ENCODE measurements at places on chromosomes 13 and 19.

- DNase-seq, result no peak
Observed at GRCh38 chr13:109816112-109816807, 29.9 kb upstream of the IRS2 start.

- no peak for DNase-seq
Observed at GRCh38 chr13:78659732-78660494, 958 bp upstream of the OBI1 start.

GRCh38 chr13:91245288-91245687 lies 102.2 kb upstream of the MIR17HG start:
- no peak for DNase-seq

DNA sequence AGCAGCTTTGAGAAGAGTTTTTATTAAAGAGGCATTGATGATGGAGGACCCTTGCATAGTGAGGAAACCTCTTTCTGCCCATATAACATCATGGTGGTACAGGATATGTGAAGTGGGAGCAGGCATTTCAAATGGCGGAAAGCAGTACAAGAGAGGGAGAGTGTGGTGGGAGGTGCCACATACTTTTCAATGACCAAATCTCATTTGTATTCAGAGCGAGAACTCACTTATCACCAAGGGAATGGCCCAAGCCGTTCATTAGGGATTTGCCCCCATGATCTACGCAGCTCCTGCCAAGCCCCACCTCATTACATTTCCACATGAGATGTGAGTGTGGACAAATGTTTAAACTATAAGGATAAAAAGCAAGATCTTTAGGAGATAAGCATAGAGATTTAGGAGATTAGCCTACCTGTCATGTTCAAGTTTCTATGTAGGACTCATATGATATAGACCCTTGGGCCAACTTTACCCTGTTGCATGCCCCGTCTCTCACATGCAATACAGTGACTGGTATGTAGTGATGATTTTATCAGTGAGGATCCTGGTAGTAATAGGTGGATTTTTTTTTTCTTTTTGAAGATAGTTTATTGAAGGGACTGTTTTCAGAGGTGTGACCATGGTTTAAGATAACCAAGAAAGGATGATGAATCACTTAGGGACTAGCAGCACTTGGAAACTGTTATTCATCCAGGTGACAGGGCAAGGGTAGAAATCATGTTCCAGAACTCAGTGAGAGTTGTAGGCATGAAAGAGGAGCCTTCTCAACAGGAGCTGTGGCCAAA lies 38.3 kb downstream of the DNAJC15 start:
- DNase-seq, result no peak

- DNase-seq, result no peak
Observed at GRCh38 chr19:53389978-53390377, 5.0 kb upstream of the ZNF765 start.

DNA sequence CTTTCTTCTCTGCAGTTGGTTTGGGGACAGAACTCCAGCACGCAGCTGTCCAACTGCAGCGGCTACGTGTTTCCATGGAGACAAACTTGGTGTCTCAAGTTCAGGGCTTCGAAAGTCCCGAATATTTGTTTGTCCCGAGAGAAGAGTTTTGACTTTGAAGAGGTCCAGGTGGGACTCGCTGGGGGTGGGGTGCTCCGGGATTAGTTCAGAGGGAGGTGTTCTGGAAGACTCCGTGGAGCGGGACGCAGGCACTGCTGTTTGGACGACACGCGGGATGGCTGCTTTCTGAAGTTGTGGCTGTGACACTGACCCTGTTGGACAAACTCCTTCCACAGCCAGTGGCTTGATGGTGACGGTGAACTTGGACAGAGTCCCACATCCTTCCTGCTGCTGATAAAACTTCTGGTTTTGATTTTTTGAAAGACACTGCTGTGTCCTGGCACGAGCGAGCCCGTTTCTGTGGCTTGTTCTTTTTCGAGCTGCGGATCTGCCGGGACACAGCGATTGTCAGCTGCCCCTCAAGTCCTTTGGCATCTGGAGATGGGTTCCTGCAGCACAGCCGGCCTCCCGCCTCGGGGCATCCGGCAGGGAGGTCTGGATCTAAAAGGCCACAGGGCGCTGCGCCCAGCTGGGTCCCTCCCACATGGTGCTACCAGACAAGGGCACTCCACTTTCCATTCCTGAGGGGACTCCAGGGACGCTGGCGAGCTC lies 15.9 kb upstream of the RANBP3 start:
- no peak for DNase-seq

- DNase-seq, result no peak
Observed at GRCh38 chr13:22726726-22727125, 454.1 kb upstream of the SGCG start.

DNA sequence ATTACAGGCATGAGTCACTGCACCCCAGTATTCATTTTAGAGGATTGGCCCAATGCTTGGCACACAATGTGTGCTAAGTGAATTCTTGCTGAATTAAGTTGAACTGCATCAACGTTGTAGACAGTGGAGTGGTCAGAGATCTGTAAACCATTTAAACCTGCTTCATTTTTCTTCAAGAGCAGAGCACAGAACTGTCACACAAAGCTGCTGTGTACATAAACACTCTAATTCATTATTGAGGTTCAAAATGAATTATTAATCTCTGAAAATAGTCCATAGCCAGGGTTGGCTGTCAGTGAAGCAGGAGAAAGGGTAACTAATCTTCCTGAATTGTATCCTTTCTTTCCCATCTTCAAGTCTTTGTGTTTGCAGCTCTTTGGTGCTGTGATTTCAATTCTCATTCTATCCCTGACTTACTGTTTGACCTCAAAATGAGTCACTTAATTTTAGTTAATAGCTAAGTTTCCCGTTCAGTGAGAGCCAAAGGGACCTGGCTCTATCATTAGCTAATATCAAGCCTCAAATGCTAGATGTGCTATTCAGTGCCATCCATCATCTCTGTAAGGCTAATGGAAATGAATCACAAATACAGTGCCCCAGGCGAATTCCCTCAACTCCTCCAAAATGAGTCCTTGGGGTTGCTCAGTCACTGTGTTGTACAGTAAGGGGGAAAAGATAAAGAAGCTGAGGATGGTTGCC lies 77.0 kb upstream of the TSC22D1 start:
- no peak for DNase-seq

DNA sequence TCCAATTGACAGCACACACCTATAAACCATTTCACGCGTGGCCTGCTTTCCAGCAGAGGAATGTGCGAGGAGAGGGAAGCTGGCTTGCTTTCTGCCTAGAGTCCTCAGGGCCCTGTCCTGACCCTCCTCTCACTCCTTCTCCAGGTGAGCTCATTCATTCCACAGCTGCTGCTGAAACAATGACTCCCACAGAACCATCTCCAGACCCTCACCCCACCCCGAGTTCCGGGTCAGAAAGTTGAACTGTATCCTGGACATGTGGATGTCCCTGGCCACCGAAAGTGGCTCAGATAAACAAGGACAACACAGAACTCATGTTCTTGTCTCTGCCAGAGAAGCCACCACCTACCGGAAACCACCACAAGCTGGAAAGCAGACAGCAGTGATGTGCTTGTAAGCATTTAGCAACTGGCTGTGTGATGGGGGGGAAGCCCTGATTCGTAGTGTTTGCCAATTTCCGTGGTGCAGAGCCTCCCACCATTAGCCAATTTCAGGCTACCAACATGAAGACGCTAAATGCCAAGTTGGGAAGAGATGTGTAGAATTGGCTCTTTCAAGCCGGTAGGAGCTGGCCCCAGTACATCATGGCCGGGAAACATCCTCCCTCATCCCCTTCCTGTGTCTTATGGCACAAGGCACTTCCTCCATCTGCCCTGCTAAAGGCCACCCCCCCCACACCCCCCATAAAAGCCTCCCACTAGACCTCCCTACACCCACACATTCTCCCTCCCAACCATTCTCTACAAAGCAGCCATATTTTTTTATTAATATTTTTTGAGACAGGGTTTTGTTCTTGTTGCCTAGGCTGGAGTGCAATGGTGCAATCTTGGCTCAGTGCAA lies 5.0 kb downstream of the SYCE2 start:
- no peak for DNase-seq

DNA sequence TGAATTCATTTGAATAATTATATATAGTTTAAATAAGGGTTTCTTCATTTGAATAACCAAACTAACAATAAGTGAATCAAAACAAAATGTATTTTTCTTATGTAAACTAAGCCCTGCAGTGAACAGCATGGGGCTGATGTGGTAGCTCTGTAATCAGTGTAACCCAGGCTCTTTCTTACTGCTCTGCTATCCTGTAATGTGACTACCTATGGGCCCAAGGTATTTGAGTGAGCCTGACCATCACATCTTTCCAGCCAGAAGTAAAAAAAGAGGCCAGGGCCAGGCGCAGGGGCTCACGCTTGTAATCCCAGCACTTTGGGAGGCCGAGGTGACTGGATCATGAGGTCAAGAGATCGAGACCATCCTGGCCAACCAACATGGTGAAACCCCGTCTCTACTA lies 494.6 kb downstream of the DCT start:
- DNase-seq, result no peak

GRCh38 chr19:8371011-8371804 lies 7.3 kb downstream of the ANGPTL4 start:
- no peak for DNase-seq

DNA sequence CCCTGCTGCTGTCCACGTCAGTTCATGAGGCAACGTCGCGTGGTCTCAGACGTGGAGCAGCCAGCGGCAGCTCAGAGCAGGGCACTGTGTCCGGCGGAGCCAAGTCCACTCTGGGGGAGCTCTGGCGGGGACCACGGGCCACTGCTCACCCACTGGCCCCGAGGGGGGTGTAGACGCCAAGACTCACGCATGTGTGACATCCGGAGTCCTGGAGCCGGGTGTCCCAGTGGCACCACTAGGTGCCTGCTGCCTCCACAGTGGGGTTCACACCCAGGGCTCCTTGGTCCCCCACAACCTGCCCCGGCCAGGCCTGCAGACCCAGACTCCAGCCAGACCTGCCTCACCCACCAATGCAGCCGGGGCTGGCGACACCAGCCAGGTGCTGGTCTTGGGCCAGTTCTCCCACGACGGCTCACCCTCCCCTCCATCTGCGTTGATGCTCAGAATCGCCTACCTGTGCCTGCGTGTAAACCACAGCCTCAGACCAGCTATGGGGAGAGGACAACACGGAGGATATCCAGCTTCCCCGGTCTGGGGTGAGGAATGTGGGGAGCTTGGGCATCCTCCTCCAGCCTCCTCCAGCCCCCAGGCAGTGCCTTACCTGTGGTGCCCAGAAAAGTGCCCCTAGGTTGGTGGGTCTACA lies 6.6 kb downstream of the FSTL3 start:
- DNase-seq, result no peak

DNA sequence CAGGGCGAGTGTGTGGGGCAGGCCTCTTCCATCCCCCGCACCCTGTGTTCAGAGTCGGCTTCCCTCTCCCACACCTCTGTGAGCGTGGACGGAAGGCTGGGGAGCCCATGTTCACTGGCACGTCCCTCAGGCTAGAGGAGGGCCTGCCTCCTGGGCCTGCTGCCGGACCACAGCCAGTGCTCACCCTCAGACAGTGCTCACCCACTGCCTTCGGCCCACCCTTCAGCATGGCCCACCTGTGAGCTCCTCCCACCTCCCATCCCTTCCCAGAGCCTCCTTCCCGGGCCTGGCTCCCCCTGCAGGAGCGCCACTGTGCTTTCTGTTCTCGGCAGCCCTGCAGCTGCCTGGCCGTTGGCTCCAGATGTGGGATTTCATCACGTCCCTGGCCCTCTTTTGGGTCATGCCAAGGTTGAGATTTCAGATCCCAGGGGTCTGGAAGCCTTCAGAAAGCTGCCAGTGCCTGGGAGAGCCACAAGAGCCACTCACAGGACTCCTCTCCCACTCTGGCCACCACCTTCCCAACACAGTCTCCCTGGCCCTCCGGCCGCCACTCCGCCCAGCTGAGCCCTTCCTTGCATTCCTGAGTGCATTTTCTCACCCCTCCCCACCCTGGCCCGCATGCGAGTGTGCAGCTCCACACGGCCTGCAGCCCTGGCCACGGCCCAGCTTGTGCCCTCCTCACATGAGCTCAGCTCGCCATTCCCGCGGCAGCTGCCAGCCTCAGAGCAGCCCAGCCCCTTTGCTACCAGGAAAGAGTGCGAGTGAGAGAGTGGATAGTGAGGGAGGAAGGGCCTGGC lies 25.3 kb downstream of the CAPN12 start:
- DNase-seq, result no peak

DNA sequence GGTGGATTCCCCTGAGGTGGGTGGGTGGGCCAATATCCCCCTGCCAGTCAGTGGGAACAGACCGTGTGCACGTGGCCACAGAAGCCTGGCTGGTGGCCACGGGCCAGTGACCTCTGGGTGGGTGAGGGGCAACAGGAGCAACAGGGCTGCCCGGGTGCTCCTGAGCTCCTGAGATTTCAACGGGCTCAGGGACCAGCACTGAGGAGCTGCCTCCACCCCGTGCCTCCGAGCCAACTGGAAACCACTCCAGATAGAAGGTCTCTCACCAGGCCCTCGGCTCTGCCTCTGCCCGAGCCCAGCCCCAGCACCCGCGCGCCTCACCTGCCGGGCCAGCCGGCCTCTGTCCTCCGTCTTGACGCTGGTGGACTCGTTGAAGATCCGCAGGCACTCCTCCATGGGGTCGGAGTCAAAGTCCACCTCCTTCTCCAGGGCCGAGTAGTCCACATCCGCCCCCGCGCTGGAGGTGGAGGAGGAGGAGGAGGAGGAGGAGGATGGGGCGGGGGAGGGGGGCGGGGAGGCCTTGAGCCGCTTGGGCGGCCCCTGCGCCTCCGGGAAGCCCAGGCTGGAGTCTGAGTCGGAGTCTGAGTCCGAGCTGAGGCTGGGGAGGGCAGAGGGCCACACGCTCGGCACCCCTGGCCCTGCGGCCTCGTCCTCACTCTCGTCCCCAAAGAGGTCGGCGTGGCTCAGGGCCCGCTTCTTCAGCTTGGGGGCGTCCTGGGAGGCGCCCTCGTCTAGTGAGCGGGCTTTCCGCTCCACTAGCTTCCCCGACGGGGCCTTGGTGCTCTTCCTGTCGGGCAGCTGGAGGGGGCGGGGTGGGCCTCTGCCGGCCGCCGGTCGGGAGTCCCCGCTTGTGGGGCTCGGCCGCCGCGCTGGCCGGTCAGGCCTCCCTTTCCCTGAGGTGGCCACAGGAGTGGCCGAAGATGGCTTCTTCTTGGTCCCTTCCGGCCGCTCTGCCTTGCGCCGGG lies 14.8 kb upstream of the ATP8B3 start:
- DNase-seq, result no peak

DNA sequence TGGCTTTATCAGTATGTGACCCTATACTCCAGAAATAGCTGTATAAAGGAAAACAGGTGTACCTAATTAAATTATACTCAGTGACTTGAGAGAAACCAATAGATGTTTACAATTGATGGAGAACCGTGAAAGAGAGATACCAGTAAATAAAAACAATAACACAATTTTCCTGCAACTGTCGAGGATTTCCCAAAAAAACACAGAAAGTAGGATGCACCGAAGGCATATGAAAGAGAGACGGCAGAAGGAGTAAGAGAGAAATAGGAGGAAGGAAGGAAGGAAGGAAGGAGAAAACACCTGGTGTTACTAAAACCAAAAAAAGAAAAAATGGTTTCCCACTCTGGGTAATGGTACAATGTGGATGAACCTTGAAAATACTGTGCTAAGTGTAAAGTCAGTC lies 6.8 kb upstream of the ZNF229 start:
- no peak for DNase-seq

GRCh38 chr19:47284324-47284899 lies 9.7 kb downstream of the INAFM1 start:
- no peak for DNase-seq

GRCh38 chr19:17075864-17076542 lies 426 bp downstream of the MYO9B start:
- DNase-seq, result peak; percentile 46

All from T-helper 22 cell (primary cell).